ENCODE measurements at places on chromosomes 7 and 10.

- no peak for DNase-seq
Measured at GRCh38 chr7:157253850-157254249, 83.0 kb upstream of the DNAJB6 start.

- DNase-seq = no peak
Measured at GRCh38 chr10:129375171-129375570, 91.9 kb upstream of the MGMT start.

DNA sequence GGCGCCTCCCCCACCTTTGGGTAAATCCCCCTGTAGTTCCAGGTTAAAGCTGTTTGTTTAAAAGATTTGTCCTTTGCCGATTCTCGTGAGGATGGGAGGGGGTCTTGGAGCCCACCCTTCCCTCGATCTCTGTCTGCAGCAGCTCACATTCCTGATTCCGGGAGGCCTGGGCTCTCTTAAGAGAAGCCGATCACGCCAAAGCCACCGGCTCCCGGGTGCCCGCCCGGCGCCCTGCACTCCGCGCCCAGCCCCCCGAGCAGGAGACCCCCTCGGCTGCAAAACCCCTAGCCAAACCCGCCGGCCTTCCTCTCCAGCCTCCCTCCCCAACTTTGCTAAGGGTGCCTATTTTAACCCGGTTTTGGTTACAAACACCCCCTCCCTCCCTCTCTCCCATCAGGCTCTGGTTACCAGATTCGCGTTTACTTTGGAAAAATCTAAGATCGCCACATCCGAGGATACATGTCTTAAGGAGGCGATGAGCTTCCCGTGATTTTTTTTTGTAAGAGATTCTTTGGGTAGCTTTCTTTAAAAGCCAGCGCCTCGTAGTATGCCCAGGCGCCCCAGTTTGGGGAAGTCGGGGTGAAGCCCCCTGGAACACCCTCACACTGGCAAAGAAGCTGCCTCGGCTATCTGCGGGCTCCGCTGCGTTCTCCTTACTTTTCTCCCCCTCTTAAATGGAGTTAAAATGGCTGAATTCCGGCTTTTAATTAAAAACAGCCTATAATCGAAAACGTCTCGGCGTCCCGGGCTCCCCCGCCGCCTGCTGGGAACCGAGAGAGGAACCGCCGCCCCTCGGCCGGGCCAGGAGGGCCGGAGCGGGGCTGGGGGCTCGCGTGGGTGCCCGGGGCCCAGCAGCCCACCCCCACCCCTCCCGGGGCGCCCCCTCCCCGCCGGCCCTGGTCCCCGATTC, 983 bp downstream of the TNRC18 start:
- DNase-seq = no peak

- no peak for DNase-seq
Measured at GRCh38 chr10:101529725-101530553, 58.1 kb downstream of the POLL start.

GRCh38 chr7:55827577-55827976, 35.0 kb downstream of the SEPTIN14 start:
- DNase-seq = no peak

DNA sequence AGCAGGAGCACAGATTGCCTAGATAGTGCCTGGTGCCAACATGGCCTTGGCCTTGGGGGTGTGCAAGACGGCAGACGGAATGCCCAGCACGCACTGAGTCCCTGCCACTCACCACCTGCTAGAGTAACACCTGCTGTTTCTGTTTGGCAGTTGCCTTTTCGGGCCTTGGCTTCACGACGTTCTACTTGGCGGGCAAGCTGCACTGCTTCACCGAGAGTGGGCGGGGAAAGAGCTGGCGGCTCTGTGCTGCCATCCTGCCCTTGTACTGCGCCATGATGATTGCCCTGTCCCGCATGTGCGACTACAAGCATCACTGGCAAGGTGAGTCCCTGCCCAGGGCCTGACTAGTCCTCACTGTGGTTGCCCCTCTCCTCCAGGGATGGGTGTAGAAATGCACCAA, 118.0 kb downstream of the PLPP4 start:
- no peak for DNase-seq

- no peak for DNase-seq
Measured at GRCh38 chr7:140673774-140674155, 1.0 kb downstream of the ADCK2 start.

DNA sequence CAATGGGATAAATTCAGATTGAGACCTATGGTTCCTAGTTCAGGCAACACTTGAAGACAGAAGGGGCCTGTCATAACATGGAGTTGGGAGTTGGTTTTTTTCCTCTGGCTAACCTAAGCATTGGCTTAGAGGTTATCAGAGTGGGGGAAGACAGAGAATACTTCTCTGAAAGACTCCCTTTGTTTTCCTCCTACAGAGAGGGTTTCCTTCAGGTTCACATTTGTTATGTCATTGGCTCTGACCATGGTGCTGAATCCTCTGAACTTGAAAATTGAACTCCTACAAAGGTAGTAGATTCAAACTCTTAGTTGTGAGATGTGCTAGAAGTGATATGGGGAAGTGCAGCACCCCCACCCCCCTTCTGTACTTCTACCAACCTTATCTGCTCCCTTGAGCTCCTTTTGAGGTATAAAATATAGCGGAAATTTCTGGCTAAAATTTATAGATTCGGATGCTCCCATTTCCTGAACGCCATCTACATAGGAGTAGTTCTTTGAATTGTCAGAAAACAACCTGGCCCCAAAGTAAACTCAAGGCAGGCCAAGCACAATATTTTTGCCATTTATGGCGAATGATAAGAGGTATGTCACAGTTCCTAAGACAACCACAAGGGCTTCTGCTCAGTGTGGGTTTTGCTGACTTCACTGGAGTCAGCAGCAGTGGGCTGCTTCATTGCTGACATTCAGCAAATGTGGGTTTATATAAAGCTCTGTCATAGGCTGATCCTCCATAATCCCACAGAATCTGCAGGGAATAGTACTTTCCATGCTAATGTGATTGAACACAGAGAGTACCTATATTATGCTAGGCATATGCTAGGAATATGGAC, 131.6 kb upstream of the KLF14 start:
- DNase-seq = peak; percentile 39

DNA sequence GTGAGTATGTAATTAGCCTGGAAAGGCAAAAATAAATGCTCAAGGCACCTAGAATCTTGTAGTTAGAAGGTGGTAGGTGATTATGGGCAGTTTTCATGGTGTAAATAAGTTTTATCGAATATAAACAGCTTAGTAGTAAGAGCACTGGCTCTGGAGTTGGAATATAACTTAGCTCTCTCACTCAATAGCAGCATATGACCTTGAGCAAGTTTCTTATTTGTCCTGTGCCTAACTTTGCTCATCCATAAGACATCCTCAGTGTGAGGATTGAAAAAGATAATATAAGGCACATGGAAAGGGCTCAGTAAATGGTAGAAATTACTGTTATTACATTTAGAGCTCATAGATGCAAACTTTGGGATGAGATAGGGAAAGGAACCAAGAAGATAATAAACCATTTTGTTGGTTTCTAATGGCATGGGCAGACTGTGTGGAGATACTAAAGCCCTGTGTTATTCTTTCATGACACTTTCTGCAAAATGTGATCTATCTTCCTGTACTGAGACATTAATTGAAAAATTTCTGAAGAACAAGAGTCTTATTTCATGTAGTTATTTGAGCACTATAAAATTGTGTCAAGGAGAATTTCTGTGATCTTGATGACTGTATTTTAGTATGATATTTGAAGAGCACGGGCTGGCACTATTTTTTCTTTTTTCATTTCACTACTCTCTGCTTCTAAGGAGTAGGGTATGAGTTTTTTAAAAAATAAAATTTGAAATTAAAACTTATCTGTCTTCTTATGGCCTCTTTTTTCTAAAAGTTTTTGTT, 3.1 kb downstream of the SLK start:
- no peak for DNase-seq

DNA sequence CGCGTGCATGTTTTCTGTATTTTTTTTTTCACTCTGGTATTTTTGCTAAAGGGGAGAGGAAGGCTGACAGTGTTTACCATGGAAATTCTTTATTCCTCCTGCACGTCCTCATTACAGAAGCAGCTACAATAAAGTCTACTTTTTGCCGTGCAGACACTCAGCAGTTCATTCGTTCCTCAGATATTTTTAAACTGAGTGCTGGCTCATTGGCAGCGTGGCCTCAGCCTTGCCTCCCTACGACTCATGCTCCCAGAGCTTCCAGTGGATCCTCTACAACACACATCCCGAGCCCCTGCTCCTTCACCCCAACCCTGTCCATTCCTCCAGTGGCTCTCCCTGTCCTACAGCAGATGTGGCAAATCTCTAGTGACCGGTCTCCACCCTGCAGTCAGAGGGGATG, 239.2 kb upstream of the ZMIZ1 start:
- DNase-seq = no peak

- peak; percentile 96 for DNase-seq
Measured at GRCh38 chr10:102461187-102462054, 10.1 kb upstream of the C10orf95 start.

DNA sequence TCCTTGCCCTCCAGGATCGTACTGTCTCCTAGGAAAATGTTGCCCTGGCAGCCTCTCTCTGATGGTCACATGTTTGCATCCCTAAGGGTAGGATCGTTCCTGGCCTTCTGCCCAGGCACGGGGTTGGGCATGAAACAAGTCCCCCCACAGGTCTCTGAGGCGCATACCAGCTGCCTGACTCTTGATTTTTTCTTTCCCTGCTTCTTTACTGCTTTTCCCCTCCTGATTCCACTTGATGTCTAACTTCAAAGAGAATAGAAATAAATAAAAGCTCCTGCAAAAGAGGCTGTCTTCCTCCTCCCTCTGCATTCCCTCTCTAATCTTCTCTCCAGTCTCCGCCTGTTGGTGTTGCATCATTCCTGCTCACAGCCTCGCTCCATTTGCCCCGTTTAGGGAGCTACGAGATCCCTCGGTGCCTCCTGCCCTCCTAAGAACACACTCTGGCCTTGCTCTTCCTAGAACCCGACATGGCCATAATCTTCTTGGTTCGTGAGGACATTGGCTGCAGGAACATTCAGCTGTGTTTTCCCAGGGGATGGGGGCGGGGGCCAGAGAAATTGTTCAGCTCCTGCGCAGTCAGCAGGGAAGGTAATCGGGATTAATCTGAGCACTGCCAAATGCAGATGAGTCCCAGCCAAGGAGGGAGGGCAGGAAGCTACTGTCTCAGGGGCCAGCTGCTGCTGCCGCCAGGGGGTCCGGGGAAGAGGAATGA, 26.0 kb downstream of the LEP start:
- DNase-seq = no peak

- no peak for DNase-seq
Measured at GRCh38 chr10:58641095-58641531, 128.4 kb downstream of the BICC1 start.

GRCh38 chr7:128017862-128018845, 13.1 kb downstream of the LRRC4 start:
- DNase-seq = no peak

DNA sequence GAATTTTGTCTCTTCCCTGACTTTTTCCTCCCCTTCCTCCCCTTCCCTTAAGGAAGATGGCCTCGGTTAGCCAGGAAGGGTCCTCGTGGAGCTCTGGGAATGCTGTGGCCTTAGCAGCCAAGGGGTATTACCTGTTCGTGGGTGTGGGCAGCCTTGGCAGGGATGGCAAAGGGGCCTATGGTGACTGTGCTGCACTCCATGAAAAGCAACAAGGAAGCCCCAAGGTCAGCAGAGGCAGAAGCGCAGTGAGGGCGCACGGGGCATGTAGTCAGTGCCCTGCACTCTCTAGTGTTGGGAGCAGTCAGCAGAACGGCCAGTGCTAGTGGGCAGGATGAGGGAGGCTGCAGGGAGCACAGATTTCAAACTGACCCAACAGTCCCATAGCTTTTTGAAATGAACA, 191.8 kb downstream of the ADARB2 start:
- no peak for DNase-seq

- DNase-seq = no peak
Measured at GRCh38 chr7:96416116-96416515, 94.2 kb upstream of the SLC25A13 start.

DNA sequence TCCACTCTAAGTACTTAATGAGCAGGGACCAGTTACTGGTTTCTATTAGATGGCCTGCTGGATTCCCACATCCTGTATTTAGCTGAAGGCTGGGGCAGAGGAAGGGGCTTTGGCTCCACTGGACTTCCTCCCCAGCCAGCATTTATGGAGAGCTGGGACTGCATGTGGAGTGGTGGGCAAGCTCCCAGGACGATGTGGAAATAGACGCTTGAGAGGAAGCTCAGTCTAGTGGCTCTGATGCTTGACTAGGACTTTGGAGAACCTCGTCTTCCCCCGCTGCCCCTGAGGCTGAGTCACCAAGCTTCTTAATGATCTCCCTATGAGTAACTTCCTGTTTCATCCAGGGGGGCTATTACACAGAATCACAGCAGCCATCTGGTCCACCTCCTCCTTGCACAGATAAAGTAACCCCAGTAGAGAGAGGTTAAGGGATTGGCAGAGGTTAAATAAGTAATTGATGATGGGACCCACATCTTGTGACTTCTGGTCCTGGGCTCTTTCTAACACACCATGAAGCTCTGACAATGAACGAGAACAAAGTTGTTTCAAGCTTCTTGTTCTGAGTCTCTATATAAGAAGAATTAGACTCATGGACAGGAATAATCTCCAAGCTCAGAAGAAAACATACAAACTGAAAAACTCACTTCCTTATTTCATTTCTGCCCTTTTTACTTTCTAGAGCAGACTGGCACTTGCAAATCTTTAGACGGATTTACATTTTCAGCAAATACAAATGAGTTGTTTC, 126.2 kb downstream of the PRPF18 start:
- no peak for DNase-seq

GRCh38 chr7:49927631-49928030, 154.2 kb downstream of the VWC2 start:
- DNase-seq = no peak

DNA sequence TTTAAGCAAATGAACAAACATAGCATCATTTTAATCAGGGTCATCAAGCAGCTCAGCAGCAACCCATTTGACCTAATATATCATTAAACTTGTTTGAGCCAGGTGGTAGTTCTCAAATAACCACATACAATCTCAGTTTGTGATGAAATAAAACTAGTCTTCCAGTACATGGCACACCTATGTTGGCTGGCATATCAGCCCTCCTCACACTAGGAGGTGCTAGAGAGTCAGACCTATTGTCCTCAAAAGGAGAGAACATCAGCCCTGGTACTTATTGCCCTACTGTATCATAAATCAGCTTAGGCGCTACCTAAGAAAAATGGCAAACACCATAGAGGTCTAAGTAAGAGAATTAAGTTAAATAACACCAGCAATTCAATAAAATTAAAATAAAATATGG, 81.7 kb downstream of the CABCOCO1 start:
- peak; percentile 34 for DNase-seq

DNA sequence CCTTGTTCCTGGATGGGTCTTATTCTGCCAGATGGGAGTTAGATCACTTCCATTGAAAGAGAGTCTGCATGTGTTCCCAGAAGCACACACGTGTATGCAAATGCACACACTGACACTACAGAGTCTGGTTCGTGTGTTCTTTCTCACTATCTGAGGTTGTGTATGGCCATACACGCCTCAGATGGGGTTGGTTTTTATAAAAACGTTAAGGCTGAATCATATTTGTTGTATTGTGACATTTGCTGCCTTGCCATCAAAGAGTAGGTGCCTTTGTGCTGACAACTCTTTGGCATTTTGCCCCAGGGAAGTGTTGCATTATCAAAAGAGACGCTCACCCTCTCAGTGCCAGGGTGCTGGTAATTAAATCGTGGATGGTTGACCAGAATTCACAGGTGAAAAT, 37.7 kb upstream of the HDAC9 start:
- DNase-seq = no peak

- no peak for DNase-seq
Measured at GRCh38 chr10:70715853-70716795, 43.8 kb downstream of the ADAMTS14 start.

All from activated naive CD4-positive, alpha-beta T cell treated with anti-CD3 and anti-CD28 coated beads, Interleukin-2, amount 10 ng/mL, durations not matched to agents 7 days and 5 days (primary cell).